ENCODE measurements at places on chromosomes 7 and 10. TPM values are rescaled to one million over a fixed set of nuclear protein-coding genes. Genes with fewer than 3 reads are reported as not detected.

Gene ADCYAP1R1
- 0.93 TPM for total RNA-seq

Gene FBXO24
- total RNA-seq, result 0.27 TPM

Gene OR2A42
- not detected for total RNA-seq

Gene CALHM1
- total RNA-seq, result not detected

Gene CPN1
- not detected for total RNA-seq

Gene HMX2
- total RNA-seq, result not detected

Gene MRLN
- not detected for total RNA-seq

Gene VWA2
- not detected for total RNA-seq

Gene MKI67
- total RNA-seq, result 63.0 TPM

Gene CPA4
- 0.27 TPM for total RNA-seq

Gene NEUROD6
- total RNA-seq, result not detected

Gene ACTL6B
- total RNA-seq, result not detected

Gene NKX1-2
- not detected for total RNA-seq

Gene LLCFC1
- total RNA-seq, result not detected

Gene PURB
- total RNA-seq, result 43.2 TPM

Gene ANKRD61
- total RNA-seq, result 0.22 TPM

Gene ZNF853
- 0.14 TPM for total RNA-seq

Gene SMIM30
- 49.1 TPM for total RNA-seq

Gene TIMM23B
- total RNA-seq, result 19.5 TPM

Gene CRHR2
- not detected for total RNA-seq

Gene C10orf143
- total RNA-seq, result 0.57 TPM

Measured in thoracic aorta endothelial cell (primary cell).